Calu3 (cell line): ENCODE measurements at places on chromosomes 3 and 15. TPM values are rescaled to one million over a fixed set of nuclear protein-coding genes. Genes with fewer than 3 reads are reported as not detected.

DNA sequence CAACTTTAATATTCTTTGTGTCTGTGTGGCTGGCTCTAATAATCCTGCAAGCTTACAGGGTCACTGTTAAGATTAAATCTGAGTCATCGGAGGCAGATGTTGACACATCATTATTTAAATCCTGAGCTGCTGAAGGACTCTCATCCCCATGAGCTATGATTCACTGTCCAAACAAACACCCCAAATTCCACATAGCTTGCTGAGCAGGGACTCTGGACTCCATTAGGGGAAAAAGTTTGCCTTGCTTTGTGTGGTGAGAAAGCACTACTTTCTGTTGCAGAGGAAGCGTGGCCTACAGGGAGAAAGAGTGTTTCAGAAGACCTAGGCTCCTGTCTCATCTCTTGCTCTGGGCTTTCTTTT, 213.7 kb downstream of the PDCD6IP start:
- H3K4me3 ChIP-seq = no peak overlapping the region
- no peaks in the 10 kb centered on the region for H3K4me1 ChIP-seq

GRCh38 chr3:150763841-150764483, 993 bp upstream of the SIAH2 start:
- H3K36me3 ChIP-seq = peaks cover 40% of the 10 kb centered on the region
- peak; percentile 83 for DNase-seq
- peaks cover 44% of the 10 kb centered on the region for H3K4me1 ChIP-seq
- peak overlapping the region; percentile 88 for H3K4me3 ChIP-seq

DNA sequence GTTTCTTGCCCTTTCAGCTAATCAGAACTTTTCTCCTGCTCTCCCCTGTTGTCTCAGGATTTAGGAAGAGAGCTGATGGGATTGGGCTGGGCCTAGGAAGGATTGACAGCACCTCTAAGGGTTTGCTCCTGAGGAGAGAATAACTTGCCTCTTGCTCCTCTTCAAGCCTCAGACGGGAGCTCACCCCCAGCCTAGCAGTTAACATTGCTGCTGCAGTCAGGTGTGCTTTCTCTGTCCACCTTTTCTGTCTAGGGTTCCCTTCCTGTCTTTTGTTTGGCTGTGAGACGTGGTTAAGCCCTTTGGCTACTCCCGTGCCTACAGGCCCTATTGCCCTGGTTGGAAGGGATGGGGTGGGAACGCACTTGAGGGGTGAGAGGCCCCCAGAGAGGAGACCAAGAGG, 20.1 kb downstream of the TMEM108 start:
- no peak overlapping the region for H3K27ac ChIP-seq
- H3K4me3 ChIP-seq = no peak overlapping the region
- no peaks in the 10 kb centered on the region for H3K36me3 ChIP-seq

DNA sequence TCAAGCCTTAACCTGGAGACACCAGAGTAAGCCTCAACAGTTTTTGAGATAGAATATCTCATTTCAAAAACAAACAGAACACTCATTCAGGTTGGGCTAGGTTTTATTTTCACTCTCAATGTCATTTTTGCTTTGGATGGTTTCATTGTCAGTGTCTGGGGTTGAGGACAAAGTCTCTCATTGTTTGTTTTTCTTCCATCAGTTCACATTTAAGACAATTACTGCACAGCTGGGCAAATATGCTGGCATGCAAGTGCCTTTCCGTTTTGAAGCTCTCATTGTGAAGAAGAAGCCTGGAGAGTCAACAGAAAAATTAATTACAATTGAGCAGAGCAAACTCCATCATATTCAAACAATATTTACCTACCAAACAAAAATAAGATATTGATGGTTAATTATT, 1050.0 kb downstream of the TBL1XR1 start:
- H3K4me3 ChIP-seq = no peak overlapping the region
- no peaks in the 10 kb centered on the region for H3K4me1 ChIP-seq
- H3K27ac ChIP-seq = no peak overlapping the region
- H3K27me3 ChIP-seq = no peaks in the 10 kb centered on the region

The XIRP1 gene
- not detected in 2 replicates for total RNA-seq
